GM23338 (cell line): ENCODE measurements at places on chromosomes 7 and 10. TPM values are rescaled to one million over a fixed set of nuclear protein-coding genes. Genes with fewer than 3 reads are reported as not detected.
A peak's percentile ranks its signal among the peaks of the same experiment; 100 is the strongest.

Gene GIMAP6
- polyA plus RNA-seq, result not detected in 2 replicates

Gene ITIH5
- polyA plus RNA-seq, result 0.99 and 1.2 TPM in 2 replicates

Gene C7orf57
- polyA plus RNA-seq, result 1.7 and 2.1 TPM in 2 replicates

Gene TMEM225B
- polyA plus RNA-seq, result 0.45 and 0.50 TPM in 2 replicates

Gene DOCK1
- 10.7 and 13.2 TPM in 2 replicates for polyA plus RNA-seq

Gene RABGEF1
- 12.3 and 14.7 TPM in 2 replicates for polyA plus RNA-seq

Gene MYL10
- polyA plus RNA-seq, result 0.75 and 1.3 TPM in 2 replicates

- H3K27ac ChIP-seq, result no peak overlapping the region
- DNase-seq, result peak; percentile 92
- peaks cover 61% of the 10 kb centered on the region for H3K27me3 ChIP-seq
Observed at GRCh38 chr10:101018600-101019439, 12.1 kb downstream of the PDZD7 start.

DNA sequence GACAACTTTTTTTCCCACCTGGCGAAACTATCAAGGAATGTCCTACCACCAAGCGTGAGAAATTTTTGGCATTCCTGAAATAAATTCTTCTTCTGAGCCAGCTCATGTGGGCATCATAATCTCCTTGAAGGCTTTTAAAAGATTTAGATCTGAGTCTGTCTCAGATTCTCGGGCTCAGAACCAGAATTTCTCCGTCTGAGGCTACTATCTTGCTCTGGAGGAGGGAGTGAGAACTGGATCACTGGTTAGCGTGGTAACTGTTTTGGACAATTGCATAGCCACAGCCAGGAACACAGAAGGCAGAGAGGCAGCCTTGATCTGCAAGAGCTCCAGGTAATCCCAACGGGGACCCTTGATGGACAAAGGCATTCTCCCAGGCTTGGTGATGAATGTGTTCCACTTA is 1.0 kb upstream of the PLAC9 start:
- no peak overlapping the region for H3K4me3 ChIP-seq
- H3K4me1 ChIP-seq, result peaks cover 4% of the 10 kb centered on the region; the same call in 1 of the 2 replicates
- no peaks in the 10 kb centered on the region for H3K36me3 ChIP-seq
- peak; percentile 76 for DNase-seq
- H3K27me3 ChIP-seq, result peaks cover 22% of the 10 kb centered on the region

DNA sequence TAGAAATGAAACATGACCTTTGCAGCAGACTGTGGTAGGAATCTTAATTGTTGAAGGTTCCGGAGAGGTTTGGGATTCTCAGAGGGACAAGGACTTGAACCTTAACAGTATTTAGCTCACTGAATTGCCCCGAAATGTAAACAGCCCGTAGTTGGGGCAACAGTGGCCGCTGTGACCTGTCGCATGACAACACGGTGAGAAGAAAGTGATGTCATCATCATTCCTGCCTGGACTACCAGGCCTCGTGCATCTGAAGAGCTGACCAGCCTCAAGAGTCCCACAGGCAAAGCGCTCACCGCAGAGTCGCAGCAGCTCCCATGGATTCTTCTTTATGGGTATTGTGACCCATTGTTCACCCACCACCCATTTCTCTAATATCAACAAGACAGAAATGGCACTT is 250.6 kb downstream of the KLF6 start:
- no peaks in the 10 kb centered on the region for H3K4me1 ChIP-seq
- H3K27me3 ChIP-seq, result no peaks in the 10 kb centered on the region
- no peak overlapping the region for H3K4me3 ChIP-seq
- no peak for DNase-seq

DNA sequence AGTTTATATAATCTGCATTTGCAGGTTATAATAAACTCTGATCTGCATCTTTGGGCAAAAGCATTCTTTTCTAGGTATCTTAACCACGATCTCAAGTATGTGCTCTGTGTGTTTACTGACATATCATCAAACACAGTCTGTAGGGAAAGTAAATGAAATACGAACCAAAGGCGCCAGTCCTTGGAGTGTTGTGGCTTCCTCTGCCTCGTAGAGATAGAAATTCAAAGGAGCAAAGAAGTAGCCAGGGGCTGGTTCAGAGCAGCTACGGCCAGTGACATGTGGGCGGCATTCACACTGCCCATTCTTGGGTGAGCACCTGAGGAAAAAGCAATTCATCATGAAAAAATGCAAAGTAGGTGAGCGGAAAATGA is 38.7 kb downstream of the LAMB4 start:
- no peaks in the 10 kb centered on the region for H3K36me3 ChIP-seq
- no peak overlapping the region for H3K4me3 ChIP-seq
- H3K27ac ChIP-seq, result no peak overlapping the region
- H3K4me1 ChIP-seq, result no peaks in the 10 kb centered on the region
- H3K27me3 ChIP-seq, result no peaks in the 10 kb centered on the region
- no peak for DNase-seq

GRCh38 chr10:86376403-86376802 is 9.8 kb upstream of the GRID1 start:
- H3K27me3 ChIP-seq, result peaks cover 34% of the 10 kb centered on the region
- no peaks in the 10 kb centered on the region for H3K36me3 ChIP-seq
- no peak for DNase-seq
- H3K4me1 ChIP-seq, result no peaks in the 10 kb centered on the region

- H3K27me3 ChIP-seq, result no peaks in the 10 kb centered on the region
- H3K4me1 ChIP-seq, result peaks cover 4% of the 10 kb centered on the region; the same call in 1 of the 2 replicates
- no peaks in the 10 kb centered on the region for H3K36me3 ChIP-seq
- DNase-seq, result no peak
Observed at GRCh38 chr7:13860734-13861133, 128.7 kb downstream of the ETV1 start.

DNA sequence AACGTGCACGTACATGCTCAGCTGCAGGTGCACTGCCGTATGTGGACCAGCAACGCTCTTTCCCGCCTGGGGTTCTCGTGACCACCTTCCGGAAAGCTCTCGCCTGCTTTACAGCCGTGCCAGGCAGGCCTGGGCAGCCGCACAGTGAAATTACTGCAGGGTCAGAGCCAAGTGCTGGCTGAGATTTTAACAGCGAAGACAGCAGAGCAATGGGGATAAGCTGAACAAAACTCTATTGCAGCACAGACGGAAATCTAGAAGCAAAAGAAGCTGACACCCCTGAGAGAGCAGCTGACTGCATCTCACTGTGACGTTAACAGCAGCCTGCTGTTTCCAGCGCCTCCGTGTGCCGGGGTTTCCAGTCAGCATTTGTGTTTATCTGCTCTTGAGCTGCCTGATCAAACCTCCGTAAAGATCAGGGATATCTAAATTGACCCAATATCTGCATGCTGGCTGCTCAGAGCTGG is 179.0 kb downstream of the DIP2C start:
- no peak overlapping the region for H3K27ac ChIP-seq
- no peaks in the 10 kb centered on the region for H3K36me3 ChIP-seq
- no peaks in the 10 kb centered on the region for H3K4me1 ChIP-seq

DNA sequence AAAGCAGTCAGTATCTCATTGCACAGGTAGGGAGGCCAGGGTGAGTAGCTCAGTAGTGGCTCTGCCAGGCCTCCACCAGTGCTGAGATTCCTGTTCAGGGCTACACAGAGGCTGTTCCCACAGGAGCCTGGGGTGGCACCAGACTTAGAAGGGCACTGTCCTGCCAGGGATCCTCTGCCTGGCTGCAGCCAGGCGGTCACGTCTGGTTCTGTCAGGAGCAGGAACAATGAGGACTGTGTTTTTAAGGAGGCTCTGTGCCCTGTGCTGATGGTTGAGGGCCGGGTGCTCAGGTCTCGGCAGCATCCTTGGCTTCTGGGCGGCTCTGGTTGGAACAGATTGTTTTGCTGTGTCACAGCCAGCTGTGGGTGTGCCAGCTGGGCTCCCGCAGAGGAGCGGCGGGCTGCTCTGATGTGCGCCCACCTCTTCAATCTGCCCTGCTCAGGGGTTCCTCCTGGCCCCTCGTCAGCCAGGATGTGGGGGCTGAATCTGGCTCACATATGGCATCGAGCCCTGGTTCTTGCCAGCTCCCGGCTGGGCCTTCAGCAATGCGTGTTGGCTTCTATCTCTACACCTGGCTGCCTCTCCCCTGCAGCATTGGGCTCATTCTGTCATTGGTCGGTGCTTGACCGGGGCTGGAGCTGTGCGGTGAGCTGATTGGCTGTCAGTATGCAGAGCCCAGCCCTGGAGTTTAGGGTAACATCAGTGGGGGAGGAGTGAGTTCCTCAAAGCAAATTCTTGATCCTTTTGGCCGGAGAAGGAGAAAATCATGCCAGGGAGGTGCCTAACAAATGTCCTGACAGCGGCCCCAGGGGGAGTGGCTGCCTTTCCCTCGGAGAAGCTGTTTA is 41.2 kb downstream of the TACR2 start:
- no peaks in the 10 kb centered on the region for H3K27me3 ChIP-seq
- no peak overlapping the region for H3K4me3 ChIP-seq
- peak overlapping the region; percentile 66 for H3K27ac ChIP-seq
- peaks cover 18% of the 10 kb centered on the region; the same call in 1 of the 2 replicates for H3K4me1 ChIP-seq

- no peaks in the 10 kb centered on the region for H3K36me3 ChIP-seq
- no peaks in the 10 kb centered on the region for H3K27me3 ChIP-seq
- no peak overlapping the region for H3K27ac ChIP-seq
- H3K4me1 ChIP-seq, result peaks cover 14% of the 10 kb centered on the region
- no peak overlapping the region for H3K4me3 ChIP-seq
Observed at GRCh38 chr7:40761762-40762560, 627.2 kb downstream of the SUGCT start.

DNA sequence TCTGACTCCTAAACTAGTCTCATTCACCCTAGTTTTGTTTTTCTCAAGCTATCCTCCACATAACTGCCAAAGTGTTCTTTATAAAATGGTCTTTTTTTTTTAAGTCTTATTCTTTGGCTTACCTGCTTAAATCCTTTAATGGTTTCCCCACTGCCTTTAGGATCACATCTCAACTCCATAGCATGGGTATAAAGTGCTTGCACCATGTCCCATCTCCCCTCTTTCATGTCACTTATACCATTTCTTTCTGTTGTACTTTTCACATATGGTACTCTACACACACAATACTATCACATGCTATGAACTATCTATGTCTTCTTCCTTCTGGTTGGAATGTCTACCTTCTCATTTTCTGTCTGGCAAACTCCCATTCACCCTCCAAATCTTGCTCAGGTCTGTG is 5.1 kb downstream of the MTPAP start:
- H3K27me3 ChIP-seq, result no peaks in the 10 kb centered on the region
- DNase-seq, result no peak
- no peak overlapping the region for H3K4me3 ChIP-seq
- no peak overlapping the region for H3K27ac ChIP-seq

DNA sequence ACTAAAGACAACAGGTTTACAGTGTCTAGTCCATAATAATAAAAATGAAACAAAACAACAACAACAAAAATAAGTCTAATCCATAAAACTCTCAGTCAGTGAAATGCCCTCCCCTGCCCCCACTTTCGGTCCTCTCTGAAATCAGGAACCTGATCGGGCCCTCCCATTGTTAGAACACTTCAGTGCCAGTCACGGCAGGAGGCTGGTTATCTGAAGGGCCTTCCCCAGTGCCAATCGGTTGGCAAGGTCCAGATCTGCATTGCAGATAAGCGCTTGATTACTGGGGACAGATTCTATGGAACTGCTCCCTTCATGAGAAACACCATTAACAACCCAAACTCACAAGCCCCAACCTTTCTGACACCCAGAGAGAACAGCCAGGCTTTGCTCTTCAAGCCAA is 72.2 kb upstream of the EEPD1 start:
- DNase-seq, result no peak
- no peak overlapping the region for H3K4me3 ChIP-seq
- H3K27me3 ChIP-seq, result no peaks in the 10 kb centered on the region
- H3K27ac ChIP-seq, result no peak overlapping the region
- H3K4me1 ChIP-seq, result no peaks in the 10 kb centered on the region
- no peaks in the 10 kb centered on the region for H3K36me3 ChIP-seq

GRCh38 chr7:18864967-18865366 is 252.5 kb downstream of the TWIST1 start:
- H3K36me3 ChIP-seq, result no peaks in the 10 kb centered on the region
- DNase-seq, result no peak
- H3K27me3 ChIP-seq, result no peaks in the 10 kb centered on the region
- H3K4me1 ChIP-seq, result no peaks in the 10 kb centered on the region
- H3K4me3 ChIP-seq, result no peak overlapping the region
- no peak overlapping the region for H3K27ac ChIP-seq

- H3K36me3 ChIP-seq, result no peaks in the 10 kb centered on the region
- no peak overlapping the region for H3K27ac ChIP-seq
- H3K4me1 ChIP-seq, result peaks cover 7% of the 10 kb centered on the region; the same call in 1 of the 2 replicates
- H3K27me3 ChIP-seq, result no peaks in the 10 kb centered on the region
Observed at GRCh38 chr7:37411444-37412034, 37.1 kb downstream of the ELMO1 start.

GRCh38 chr7:77687100-77687746 is 9.0 kb upstream of the RSBN1L start:
- no peak overlapping the region for H3K27ac ChIP-seq
- H3K4me1 ChIP-seq, result peaks cover 21% of the 10 kb centered on the region
- no peak for DNase-seq
- H3K36me3 ChIP-seq, result 0 out of 2 replicates have a peak, but pooled peaks cover 4% of the 10 kb centered on the region
- no peaks in the 10 kb centered on the region for H3K27me3 ChIP-seq

- no peaks in the 10 kb centered on the region; the same call in 1 of the 2 replicates for H3K4me1 ChIP-seq
- H3K27ac ChIP-seq, result no peak overlapping the region
- no peaks in the 10 kb centered on the region for H3K36me3 ChIP-seq
- DNase-seq, result no peak
- no peak overlapping the region for H3K4me3 ChIP-seq
Observed at GRCh38 chr7:42117201-42117600, 119.8 kb downstream of the GLI3 start.

DNA sequence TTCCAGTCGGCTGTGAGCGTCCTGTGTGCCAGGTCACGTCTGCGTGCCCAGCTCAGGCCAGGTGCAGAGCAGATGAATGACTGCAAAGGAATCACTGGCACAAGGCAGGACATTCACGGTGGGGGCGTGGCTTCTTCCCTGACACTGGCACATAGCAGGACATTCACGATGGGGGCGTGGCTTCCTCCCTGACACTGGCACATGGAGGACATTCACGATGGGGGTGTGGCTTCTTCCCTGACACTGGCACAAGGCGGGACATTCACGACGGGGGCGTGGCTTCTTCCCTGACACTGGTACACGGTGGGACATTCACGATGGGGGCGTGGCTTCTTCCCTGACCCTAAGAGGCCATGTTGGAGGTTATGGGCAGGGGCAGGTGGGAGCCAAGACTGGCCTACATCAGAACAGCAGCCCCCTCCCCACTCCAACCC is 64.3 kb downstream of the MYL10 start:
- no peaks in the 10 kb centered on the region for H3K27me3 ChIP-seq
- H3K36me3 ChIP-seq, result no peaks in the 10 kb centered on the region
- DNase-seq, result peak; percentile 97
- peaks cover 7% of the 10 kb centered on the region; the same call in 1 of the 2 replicates for H3K4me1 ChIP-seq

DNA sequence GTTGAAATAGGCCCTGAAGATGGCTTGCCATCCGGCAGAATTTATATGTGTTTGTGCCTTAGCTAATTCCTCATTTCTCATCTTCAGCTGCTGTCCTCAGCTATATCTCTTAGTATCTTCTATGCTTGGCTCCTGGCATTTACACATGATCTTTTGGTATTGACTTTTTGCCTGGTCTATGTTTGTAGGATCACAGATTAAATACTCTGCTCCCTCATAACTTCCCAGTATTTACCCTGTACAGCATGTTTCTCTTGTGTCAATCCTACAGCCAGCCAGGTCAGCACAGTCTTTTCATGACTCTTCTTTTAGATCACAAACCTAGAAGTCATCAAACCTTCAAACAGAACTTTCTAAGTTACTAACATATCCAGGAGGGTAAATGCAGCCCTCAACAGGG is 743.8 kb downstream of the MAGI2 start:
- H3K36me3 ChIP-seq, result no peaks in the 10 kb centered on the region
- peaks cover 19% of the 10 kb centered on the region for H3K4me1 ChIP-seq
- no peak for DNase-seq
- H3K27ac ChIP-seq, result no peak overlapping the region
- H3K27me3 ChIP-seq, result no peaks in the 10 kb centered on the region
- H3K4me3 ChIP-seq, result no peak overlapping the region
